ENCODE measurements at places on chromosomes 6 and 20.

DNA sequence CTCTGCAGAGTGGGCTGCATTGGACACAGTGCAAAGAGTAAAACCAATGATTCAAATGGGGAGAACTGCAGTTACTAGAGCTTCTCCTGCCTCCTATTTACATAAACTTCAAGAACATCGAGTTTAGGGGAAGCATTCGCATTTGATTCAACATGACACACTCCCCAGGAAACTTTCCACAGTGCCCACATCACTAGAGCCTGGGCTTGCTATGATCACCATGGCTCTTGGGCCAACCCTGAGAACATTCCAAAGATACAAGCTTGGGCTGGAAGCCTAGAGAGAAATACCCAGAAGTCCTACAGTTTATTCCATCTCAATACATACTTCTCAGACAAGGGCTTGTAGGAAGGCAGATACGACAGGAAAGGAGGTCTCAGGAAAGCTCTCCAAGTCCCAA is 337.9 kb downstream of the CD83 start:
- no peak for DNase-seq

DNA sequence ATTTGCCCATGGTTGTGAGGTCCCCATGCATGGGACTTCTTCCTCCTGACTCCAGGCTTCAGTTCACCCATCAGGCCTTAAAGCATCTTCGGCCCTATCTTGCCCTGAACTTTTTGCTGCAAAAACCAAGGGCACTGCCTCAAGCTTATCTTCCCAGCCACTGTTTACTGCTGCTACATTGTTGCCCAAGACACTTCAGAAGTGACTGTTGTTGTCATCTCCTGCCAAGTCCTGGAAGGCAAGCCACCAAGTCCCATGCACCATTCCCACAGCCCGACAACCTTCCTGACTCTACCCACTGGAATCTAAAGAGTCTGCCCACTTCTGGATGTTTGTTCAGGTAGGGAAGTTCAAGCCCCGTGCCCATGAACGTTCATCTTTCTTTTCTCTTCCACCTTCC is 12.4 kb downstream of the BANF2 start:
- DNase-seq: no peak

- no peak for DNase-seq
Measured at GRCh38 chr6:139446768-139447655, 72.6 kb upstream of the CITED2 start.

DNA sequence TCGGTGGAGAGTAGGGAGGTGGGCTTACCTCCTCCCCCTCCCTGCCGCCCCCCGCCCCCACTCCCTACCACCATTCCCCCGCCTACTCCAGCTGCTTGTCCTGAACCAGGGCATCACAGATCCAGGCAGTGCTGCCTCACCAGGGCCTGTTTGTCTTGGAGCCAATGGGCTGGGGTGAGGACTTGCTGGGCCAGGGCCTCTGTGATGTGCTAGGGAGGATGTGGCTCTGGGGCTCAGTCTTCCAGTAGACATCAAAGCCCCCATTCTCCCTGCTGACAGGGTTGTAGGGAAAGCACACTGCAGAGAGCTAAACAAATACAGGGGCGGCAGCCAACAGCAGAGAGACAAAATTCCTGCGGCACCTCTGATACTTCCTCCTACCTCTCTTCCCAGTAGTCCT is 48.2 kb upstream of the NXT1 start:
- DNase-seq: no peak

DNA sequence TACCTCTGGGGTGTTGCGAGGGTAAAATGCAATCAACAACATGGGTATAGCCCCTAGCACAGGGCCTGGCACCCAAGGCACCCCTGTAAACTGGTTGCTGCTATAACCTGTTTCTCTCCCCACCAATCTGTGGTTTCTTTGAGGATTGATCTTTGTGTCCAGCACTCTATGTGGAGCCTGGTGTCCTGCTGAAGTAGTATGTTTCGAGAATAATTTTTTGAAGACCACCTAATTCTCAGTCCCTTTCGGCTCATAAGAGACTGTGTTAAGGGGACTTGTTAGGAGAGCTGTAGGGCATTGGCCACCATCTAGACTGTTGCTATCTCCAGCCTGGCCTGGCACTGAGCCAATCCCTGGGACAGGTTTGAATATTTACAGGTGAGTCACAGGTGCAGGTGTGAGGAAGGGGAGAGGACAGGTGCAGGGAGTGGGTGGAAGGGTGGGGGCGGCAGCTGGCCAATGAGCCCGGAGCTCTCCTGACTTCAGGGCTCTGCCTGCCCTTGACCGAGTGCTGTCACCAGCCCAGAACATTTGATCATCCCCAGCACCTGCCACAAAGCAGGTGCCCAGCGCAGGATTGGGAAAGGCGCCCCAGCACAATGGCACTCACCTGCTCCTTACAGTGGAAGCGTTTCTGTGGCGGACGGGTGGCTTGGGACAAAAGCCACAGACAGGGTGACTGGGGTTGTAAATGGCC is 8.1 kb upstream of the C20orf144 start:
- no peak for DNase-seq
